ENCODE measurements at places on chromosomes 7 and 10.

DNA sequence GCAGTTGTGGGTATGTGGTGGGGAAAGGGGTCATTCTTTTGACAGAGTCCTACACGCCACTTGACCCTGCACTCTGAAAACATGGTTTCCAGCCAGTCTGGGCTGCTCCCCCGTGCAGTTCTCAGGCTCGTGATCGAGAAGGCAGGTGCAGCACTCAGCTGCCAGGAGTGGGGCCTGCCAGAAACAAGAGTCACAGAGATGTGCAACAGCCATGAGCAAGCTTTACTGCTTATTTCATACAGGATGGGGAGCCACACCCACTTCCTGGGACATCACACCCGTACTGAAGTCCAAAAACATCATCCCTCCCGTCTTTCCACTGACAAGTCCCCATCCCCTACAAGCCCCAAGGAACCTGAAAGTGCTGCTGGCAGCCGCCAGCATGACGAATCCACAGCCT lies 9.3 kb downstream of the ATG9B start:
- DNase-seq, result no peak

DNA sequence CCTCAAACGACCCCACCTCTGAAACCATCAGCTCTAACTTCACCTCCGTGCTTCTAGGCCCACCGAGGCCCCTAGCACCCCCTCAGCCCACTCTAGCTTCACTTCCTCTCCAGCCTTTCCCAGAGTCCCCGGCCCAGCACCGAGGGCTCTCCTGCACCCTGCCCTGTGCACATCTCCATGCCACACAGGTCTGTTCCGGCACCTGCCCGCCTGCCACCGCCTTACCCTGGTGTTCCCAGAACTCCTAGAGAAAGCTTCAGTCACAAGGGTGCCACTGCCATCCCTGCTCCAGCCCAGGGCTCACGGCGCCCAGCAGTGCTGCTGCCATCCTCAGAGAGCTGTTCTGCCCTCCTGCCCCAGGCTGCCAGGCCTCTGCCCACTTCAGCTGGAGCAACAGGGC lies 61.3 kb upstream of the INSIG1 start:
- no peak for DNase-seq

DNA sequence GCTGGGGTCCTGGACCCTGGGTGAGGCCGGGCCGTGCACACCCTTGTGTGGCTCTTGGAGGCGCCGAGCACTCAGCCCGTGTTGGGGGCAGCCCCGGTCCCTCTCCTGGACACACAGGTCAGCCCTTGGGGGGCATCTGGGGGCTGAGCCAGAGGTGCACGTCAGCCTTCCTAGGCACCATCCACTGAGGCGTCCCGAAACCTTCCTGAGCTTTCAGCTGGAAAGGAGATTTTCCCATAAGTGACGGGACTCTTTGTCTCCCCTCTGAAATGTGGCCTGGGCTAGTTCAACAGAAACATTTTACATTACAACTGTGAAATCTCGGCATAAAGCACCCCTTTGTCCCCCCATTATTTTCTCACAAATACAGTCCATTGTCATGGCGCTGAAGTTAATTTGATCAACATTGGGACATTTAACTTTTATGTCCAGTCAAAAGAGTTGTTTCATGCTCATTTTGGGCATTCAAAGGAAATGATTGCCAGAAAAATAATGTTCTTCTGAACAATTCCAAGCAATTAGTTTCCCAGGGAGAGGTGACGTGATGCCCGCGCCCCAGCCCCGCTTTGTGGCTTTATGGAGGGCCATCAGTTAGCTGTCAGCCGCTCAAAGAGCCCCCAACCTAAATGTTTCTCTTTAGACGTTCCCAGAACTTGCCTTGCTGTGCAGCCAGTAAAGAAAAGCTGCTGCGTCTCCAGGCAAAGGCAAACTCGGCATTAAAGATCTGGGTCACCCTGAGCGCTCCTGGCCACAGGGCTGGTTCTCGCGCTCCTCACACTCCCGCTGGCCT lies 70.8 kb downstream of the NKX6-2 start:
- peak; percentile 49 for DNase-seq

DNA sequence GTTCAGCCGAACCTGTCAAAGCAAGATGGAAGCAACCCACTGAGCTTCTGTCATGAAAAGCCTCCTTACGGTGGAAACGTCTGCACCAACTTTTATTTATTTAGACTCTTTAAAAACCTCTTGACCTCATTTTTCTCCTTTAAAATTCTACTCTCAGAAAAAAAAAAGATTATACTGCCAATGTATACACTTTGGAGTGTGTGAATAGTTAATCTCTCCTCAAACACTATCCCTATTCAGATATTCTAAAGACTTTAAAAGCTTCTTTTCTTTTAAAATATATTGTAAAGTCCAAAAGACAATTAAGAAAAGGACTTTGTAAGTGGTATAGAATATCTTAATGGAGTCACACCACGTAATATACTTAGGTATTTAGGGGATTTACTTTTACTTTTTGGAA lies 335.2 kb upstream of the SEMA3D start:
- no peak for DNase-seq

DNA sequence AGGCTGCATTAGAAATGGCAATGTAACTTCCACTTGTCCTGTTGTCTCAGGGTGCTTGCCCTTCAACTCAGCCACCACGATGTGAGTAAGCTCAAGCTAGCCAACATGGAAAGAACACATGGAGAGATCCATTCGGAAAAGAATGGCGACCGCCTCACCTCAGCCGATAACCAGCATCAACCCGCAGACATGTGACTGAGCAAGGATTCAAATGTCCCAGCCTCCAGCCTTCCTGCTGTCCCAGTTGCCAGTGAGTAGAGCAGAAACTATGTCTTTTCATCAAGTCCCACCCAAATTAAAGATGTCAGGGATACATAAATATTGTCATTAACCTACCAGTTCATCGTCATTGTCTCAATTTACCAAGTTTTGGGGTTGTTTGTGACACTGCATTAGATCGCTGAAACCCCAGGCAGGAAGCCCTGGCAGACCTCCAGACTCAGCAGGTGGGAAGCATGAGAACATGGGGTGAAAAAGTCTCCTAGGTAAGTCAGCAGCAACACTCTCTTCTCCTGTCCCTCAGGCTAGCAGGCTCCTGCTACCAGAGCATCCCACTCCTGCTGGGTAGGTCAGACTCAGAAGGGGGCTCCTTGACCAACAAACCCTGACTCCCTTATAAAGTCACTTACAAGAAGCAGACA lies 67.0 kb downstream of the OSBPL3 start:
- DNase-seq, result no peak

DNA sequence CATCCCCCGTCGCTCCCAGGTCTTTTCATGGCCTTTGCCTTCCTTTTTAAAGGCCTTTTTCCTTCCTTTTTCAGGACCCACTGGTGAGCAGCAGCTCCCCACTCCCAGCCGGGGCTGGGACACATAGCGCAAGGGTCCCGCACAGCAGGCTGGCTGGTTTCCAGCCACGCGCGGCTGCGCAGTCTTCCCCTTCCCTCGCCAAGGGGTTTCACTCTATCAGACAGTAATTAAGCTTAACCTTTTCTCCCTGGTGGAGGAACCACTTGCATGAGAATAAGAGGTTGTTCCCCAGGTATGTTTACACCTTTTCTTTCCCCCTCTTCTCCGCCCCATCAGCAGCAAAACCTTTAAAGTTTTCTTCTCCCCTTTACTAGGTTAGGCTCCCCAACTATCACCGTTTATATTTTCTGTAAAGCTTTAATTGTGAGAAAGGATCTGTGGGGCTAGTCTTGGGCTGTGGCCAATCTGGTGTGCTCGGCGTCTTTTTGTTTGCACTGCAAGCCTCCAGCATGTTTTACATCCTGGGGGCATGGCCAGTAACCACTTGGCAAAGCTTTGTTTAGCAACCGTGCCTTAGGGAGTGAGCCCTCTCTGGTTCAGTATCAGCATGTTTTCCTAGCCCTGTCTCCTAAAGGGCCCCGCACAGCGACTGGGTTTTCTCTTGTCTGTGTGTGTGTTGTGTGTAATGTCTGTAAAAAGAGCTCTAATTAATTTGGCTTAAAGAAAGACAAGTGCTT lies 219.6 kb downstream of the PHF14 start:
- DNase-seq, result no peak

GRCh38 chr10:124739119-124739921 lies 4.9 kb downstream of the FAM53B start:
- DNase-seq, result no peak

DNA sequence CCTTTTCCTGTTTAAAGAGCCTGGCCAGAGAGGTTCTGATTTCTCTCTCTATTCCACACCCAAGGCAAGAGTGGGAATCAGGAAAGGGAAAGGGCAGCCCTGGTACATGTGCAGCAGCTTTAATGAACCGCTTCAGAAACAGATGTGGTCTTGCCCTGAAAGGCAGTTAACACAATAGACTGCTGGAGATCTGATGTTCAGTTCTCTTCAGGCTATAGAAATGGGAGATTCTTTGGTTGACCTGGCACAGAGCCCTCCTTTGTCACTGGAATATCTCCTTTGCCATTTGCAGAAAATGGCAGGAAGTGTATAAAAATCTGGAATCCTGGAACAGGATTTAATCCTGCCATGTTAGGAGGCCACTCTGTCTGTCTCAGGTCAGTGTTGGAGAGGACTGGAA lies 36.3 kb upstream of the EXOC6 start:
- DNase-seq, result no peak

DNA sequence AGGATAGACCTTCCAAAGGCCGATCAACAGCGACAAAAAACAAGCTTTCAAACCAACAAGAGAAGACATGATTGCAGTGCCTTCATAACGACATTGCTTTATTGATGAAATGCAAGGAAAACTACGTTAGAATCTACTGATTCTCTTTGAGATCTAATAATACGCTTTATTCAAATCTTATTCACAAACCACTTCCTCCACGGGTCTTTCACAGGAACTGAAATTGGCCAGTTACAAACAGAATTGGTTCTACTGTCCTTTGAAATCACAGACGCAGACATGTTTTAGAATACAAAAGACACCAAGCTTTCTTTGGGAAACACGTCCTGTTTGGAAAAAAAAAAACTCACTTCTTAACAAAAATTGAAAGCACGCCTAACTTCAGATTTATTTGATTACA lies 74.7 kb upstream of the SEPHS1 start:
- DNase-seq, result no peak

GRCh38 chr7:117043108-117043825 lies 90.0 kb downstream of the ST7 start:
- DNase-seq, result no peak

GRCh38 chr10:61024856-61025201 lies 80.8 kb upstream of the RHOBTB1 start:
- no peak for DNase-seq

DNA sequence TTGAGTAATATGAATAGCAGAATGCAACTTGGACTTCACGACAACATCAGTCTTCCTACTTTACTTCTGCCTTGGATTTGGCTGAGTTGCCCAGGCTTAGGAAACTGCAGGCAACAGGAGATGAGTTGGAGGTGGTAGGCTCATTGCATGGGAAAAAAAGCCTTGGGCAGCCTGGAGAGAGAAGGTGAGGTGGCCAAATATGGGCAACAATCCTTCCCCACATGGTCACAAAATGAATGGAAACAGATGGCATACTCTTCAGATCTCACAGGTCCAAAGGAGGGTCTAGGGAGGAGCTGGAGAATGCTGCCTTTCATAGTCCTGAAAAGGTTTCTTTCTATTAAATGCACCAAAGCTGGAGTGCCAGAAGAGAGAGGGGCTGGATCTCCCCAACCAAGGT lies 128.6 kb upstream of the AOAH start:
- DNase-seq, result no peak

DNA sequence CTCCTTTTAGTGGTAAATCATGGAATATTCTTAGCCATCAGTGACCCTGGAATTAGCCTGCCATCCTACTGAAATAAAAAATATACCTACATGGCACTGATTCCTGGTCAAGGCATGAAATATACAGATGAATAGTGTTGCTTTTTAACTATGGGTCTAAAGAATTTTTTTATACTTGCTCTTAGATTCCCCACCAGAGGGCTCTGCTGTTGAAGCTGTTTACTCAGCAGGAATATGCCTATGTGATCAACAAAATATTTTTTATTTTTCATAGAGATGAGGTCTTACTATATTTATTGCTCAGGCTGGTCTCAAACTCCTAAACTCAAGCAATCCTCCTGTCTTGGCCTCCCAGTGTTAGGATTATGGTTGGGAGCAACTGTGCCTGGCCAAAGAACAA lies 13.5 kb downstream of the ZC3HC1 start:
- DNase-seq, result no peak

- no peak for DNase-seq
Measured at GRCh38 chr10:126090443-126090842, 194.1 kb downstream of the FANK1 start.

DNA sequence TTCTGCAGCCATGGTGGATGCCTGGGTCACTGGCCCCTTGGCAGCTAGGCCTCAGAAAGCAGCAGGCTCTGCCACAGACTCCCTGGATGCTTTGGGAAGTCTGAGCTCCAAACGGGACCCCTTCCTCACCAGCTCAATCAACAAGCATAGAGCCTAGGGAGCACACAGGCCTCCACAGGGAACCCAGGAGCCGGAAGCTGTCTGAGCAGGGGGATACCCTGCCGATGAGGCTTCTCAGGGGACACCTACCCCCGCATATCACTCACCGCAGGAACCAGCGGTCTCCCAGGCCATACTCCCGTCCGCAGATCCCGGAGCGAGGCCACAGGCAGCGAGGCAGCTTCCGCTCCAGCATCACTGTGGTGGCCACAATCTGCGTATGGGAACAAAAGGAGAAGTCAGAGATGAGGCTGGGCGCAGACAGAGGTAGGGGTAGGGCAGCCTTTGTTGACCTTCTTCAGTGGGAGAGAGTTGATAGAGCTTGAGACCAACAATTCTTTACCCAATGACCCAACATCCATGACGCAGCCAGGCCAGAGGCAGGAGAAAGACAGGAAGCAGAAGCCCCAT lies 13.4 kb downstream of the TRPV6 start:
- DNase-seq, result peak; percentile 25

GRCh38 chr7:130748531-130749389 lies 14.8 kb upstream of the KLF14 start:
- no peak for DNase-seq

GRCh38 chr7:114375907-114376306 lies 38.7 kb upstream of the FOXP2 start:
- no peak for DNase-seq

GRCh38 chr10:5592070-5592469 lies 67.3 kb downstream of the CALML3 start:
- no peak for DNase-seq

DNA sequence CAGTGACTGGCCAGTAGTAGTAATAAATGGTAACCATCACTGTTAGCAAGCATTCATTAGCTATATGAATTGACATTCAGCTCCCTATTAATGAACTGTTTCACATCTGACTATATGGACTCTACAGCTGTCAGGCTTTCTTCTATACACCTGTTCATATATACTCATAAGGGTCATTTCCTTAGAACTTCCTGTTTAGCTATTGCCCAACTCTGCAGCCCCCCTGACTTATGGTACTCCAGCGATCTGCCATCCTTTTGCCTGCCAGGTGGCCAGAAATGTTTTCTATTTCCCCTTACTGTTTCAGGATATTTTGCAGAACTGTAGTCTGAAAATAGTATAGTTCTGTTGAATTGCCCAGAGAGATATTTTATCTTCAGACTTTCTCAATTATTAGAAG lies 56.6 kb downstream of the TASOR2 start:
- DNase-seq, result no peak
